ENCODE measurements at places on chromosomes 3 and 15. TPM values are rescaled to one million over a fixed set of nuclear protein-coding genes. Genes with fewer than 3 reads are reported as not detected.

DNA sequence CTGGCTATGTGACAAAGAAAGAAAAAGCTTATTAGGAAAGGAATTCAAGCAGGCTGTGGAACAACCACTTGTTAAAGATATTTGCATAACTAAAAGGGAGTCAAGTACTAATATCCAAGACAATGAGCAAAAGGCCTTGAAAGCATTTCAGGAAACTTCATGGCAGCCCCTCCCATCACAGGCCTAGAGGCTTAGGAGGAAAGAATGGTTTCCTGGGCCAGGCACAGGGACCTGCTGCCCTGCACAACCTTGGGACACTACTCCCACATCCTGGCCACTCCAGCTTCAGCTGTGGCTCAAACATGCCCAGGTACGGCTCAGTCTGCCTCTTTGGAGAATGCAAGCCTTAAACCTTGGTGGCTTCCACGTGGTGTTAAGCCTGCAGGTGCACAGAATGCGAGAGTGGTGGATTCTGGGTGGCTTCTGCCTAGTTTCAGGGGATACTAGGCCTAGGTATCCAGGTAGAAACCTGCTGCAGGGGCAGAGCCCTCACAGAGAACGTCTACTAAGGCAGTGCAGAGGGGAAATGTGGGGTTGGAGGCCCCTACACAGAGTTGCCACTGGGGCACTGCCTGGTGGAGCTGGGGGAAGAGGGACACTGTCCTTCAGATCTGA, 121.6 kb downstream of the OPA1 start:
- no peak for DNase-seq

Gene PLA2G4F
- total RNA-seq = not detected

Gene RPL35A
- total RNA-seq = 1,002 TPM

DNA sequence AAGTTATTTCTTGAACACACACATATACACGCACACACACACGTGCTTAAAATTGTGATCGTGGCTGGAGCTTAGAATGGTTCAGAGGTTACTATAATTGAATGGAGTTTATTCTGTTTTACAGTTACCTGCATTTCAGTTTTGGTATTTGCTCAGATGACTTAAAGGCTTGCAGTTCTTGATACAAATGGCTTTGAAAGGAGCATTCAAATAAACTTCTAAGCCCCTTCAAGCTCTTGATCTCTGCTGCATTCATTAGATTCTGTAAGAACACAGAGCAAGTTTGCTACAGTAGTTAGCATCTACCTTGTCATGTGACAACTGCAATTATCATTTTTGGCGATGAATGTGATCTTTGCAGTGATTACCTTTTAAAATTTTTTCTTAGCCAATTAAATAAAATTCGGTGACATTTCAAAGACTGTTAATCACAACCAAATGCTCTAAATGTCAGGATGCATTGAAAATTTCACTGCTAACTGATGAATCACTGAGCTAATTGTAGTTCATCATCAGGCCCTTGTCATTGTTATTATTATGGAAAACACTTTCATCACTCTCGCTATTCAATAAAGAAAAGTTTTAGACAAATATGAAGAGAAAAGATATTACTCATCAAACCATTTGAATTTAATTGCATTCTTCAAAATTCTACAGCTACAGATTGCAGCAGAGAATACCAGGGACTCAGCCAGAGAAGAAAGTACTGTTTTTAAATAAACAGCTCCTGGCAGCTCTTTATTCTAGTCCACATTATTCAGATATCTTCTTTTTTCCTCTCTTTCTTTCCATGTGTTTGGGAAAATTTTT, 296.1 kb downstream of the LRTM1 start:
- no peak for DNase-seq

Gene CCR4
- total RNA-seq = not detected

GRCh38 chr15:77053709-77054108, 17.2 kb downstream of the TSPAN3 start:
- no peak for DNase-seq

- no peak for DNase-seq
Observed at GRCh38 chr15:47806008-47806407, 88.7 kb downstream of the SEMA6D start.

GRCh38 chr3:140913728-140914127, 27.9 kb upstream of the SLC25A36 start:
- no peak for DNase-seq
